NCI-H1694 treated with DMSO at 0.1 percent for 48 hours (cell line): ENCODE measurements at places on chromosomes 4 and X.
A peak's percentile ranks its signal among the peaks of the same experiment; 100 is the strongest.

DNA sequence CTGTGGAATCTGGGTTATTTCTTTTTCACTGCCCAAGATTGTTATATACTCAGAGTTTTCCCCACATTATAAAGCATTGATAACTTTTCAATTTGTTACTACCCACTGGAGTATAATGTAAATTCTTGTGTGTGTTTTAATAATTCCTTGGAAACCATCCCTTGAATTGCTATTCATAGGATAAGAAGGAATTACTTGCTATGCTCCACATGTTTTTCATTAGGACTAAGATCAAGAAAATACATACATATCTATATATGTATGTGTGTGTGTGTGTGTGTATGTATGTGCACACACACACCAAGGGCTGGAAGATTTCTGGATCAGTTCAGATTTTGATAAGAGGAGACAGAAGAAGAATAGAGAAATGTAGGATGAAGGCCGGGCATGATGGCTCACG, 206.4 kb upstream of the JADE1 start:
- no peak for DNase-seq

DNA sequence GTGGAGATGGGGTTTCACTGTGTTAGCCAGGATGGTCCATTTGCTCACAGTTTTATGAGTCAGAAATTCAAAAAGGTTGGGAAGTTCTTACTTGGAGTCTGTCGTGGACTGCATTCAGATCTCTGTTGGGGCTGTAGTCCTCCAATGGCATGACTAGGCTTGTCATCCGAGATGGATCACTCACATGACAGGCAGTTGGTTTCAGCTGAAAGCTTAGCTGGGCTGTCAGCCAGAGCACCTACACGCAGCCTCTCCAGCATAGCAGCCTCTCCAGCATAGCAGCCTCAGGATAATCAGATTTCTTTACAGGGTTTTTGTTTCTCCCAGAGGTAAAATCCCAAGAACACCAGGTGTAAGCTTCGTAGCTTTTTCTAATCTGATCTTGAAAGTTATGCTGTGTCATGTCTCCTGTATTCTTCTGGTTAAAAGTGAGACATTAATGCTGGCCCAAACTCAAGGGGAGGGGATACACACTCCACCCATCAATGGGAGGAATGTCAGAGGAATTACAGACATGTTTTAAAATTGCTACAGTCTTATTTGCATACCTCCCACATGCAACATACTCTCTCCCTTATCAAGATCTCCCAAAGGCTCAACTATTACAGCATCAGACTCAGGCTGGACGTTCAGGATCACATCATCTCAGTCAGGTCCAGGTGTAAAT, 31.6 kb upstream of the SOD3 start:
- peak; percentile 7 for DNase-seq

DNA sequence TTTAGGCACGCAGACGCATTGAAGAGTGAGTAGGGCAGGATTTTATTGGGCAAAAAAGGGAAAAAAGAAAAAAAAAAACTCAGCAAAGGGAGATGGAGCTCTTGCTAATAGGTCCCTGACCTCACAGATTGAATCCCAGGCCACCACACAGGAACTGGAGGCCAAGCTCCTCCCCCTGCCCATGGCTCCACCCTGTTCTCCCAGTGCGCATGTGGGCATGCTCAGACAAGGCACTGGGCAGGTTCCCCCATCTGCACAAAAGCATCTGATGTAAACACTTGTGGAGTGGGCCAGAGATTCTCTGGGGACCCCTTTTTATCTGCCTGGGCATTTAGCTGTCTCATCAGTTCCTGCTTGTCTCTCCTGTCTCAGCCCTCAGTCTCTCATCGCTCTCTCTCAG, 9.5 kb downstream of the FRMD7 start:
- DNase-seq, result no peak

DNA sequence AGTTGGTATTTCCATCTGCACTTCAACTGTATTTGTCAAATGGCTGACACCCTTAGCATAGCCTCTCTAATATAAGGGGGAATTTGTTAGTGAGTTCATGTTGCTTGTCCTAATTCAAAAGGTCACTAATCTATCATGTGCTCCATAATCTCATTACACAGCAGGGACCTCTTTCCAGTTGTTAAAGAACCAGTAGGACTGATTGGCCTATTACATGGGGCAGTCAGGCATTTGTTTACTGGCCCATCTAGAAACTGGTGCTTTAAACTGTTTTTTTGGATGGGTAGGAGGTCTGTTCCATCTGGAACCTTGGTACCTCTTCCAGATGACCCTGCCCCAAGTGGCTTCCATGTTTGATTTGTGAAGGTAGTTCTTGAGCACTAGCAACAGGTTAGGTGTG, 11.4 kb downstream of the ANK2 start:
- no peak for DNase-seq
